ENCODE measurements at places on chromosomes 6 and 20. TPM values are rescaled to one million over a fixed set of nuclear protein-coding genes. Genes with fewer than 3 reads are reported as not detected.

- DNase-seq, result no peak
Measured at GRCh38 chr6:9380568-9380967, 945.2 kb upstream of the SLC35B3 start.

GRCh38 chr6:10461850-10462249, 47.0 kb upstream of the TFAP2A start:
- no peak for DNase-seq

DNA sequence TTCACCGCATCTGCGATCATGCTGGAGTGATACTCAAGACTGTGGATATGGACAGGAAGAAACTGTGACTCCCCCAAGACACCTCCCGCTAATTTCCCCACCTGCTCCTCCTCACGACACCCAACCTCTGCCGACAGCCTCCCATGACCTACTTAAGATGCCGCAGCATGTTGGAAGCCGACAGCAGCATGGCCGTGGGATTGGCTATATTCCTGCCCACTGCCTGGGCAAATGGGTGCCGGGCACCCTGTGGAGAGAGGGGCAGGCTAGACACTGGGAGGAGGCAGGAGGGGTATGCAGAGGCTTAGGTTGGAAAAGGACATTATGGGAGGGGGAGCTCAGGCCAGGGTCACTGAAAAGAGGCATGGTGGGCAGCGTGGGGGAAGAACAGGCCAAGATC, 4.5 kb downstream of the IDH3B start:
- DNase-seq, result no peak

- no peak for DNase-seq
Measured at GRCh38 chr6:156804402-156804801, 27.2 kb downstream of the ARID1B start.

GRCh38 chr6:145489583-145489982, 245.7 kb downstream of the EPM2A start:
- no peak for DNase-seq

- DNase-seq, result no peak
Measured at GRCh38 chr6:112649853-112650252, 302.7 kb downstream of the RFPL4B start.

GRCh38 chr6:162058281-162058875, 669.2 kb downstream of the PRKN start:
- DNase-seq, result no peak

DNA sequence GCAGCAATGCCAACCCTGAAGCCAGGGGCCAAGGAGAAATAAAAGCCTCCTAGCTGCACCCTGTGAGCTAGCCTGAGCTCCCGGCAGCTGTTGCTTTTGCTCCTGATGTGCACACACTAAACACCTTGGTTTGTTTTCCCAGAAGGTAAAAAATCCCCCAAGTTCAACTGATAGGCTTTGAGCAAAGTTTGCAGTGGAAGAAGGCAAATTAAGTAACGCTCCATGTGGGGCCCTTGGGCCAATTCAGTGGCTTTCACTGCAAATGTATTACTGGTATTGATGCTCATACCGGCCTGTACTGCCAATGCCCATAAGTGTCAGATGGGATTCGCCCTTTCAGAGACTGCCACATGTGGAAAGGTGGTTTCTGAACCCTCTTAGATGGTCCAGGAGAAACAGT, 9.4 kb upstream of the IDH3B start:
- DNase-seq, result no peak

- DNase-seq, result no peak
Measured at GRCh38 chr6:16256781-16257180, 18.4 kb downstream of the GMPR start.

The HLA-DRA gene
- total RNA-seq, result not detected

The COQ3 gene
- total RNA-seq, result 4.8 TPM

The OVOL2 gene
- total RNA-seq, result 5.4 TPM

The USP49 gene
- total RNA-seq, result 17.3 TPM

The ARMC12 gene
- 0.36 TPM for total RNA-seq
